M059J (cell line): ENCODE measurements at places on chromosomes 1 and 21. TPM values are rescaled to one million over a fixed set of nuclear protein-coding genes. Genes with fewer than 3 reads are reported as not detected.

CLEC20A gene
- not detected in 2 replicates for total RNA-seq

SPATA45 gene
- 1.8 TPM in 1 of 2 replicates, not detected in the other for total RNA-seq

- no peak for DNase-seq
Measured at GRCh38 chr1:17117451-17118265, 1.6 kb downstream of the PADI2 start.

- DNase-seq, result peak; percentile 49
Measured at GRCh38 chr1:111990878-111991718, 1.6 kb upstream of the KCND3 start.

DNA sequence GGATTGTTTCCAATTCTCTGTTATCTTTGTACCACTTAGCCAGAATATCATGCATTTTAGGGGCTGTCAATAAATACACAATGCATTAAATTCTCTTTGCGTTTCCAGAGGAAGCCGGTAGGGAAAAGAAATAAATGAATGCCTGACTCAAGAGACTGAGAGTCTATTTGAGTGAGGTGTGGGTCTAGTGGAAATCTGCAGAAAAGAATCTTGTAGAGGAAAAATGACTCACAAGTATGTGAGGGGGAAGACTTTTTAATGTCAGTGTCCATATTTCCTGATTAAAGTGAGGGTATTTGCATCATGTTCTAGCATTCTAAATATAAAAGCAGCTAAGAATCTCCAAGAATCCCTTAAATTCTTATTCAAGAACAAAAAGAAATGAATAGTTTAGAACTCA, 271.1 kb downstream of the PTPRC start:
- peak; percentile 51 for DNase-seq

DNA sequence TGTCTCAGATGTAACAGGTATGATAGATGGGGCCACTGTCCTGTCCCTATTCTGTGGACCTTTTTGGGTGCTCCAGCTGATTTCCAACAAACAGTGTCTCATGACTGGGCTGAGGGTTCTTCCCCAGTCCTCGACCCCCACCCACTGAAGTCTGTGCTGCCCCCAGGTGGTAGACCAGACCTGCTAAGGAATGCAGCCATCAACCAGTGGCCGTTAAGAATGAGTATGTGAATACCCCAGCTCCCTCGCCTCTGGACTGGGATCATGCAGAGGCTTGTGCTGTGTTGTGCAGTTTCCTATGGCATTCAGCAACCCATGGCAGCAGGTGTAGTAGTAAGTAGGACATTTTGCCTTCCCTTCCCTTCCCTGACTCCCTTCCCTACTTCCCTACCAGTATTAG, 183.1 kb upstream of the KAZN start:
- no peak for DNase-seq

GRCh38 chr1:88371436-88372023, 312.5 kb upstream of the PKN2 start:
- peak; percentile 20 for DNase-seq

DNA sequence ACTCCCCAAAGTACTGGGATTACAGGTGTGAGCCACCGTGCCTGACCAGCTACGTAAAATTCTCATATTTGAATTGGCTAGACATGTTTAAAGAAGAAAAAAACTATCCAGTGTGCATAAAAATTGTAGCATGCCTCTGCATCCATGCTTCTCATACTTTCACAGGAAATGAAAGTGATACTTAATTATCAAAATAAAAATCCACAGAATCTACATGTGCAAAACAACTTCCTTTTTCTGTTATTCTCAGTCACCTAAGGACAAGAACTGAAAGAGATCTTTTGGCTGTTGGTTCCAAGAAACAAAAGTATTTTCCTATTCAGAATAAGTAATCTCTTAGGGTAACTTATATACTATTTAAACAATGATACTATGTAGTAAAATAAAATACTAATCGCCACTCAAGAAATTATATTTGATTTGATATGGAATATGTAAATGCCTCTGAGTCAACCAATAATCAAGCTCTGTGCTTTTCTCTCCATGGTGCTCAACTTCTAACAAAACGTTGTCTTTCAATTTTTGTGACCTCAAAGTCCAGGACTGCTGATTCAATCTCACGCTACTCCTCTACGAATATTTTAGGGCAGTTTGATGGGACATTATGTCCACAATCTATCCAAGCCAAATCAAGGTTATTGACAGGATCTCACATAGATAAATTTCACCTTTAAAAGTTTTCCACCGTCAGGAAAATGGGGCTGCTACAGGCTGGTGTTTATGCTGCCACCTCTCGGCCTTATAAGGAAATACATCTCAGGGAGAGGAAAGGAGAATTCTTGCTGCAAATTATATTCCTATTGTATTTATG, 102.7 kb downstream of the ZNF281 start:
- peak; percentile 48 for DNase-seq

DNA sequence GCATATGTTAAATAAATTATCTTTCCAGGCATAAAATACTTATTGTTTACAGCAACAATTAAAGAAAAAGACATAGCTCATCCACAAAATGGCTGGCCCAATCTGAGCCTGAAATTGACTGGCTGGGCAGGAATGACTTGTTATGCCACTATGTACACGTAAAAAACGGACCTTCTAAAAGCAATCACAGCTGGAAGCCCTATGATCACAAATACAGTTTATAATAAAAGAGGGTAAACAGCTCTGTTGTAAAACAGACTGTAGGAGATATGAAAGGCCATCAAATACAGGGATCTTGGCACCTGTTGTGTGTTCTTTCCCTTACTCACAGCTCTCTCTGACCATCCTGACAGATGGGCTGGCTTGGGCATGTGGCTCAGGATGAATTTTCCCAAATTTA, 70.5 kb upstream of the DMRTA2 start:
- DNase-seq, result no peak

DNA sequence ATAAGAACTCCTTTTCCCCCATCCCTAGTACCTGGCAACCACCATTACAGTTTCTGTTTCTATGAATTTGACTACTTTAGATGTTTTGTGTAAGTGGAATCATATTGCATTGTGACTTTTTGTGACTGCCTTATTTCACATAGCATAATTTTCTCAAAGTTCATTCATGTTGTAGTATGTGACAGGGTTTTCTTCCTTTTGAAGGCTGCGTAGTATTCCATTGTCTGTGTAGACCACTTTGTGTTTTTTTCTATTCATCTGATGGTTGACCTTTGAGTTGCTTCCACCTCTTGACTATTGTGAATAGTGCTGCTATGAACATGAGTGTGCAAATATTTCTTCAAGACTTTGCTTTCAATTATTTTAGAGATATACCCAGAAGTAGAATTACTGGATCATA, 225.8 kb upstream of the L1TD1 start:
- DNase-seq, result no peak

DNA sequence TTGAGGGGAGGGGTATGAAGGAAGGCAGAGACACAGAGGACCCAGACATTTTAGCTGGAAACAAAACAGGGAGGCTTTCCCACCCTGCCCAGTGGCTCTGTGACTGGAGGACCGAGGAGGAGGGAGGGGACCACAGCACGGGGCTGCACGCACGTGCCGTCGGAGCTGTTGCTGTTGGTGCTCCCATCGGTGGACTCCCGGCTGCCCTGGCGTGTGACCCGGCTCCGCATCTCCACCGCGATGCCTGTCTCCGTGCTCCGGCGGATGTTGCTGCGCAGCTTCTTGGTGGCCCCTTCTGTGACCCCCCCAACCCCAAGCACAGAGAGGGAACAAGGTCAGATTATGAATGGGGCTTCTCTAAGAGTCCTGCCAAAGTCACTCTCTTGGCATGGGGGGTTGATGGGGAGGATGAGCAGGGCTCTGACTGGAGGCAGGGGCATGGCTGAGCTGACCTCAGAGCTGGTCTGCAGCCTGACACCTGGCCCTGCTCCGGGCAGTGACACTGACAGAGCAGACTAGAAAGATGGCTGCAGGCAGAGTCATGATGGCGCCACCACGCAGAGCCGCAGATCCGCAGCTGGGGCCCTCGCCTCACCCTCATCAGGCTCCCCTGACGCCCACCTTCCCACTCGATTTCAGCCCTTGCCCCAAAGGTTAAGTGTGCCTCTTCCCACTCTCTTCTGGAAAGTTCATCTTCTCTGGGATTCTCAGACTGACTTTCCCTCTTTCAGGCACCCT, 29.6 kb downstream of the RIMS3 start:
- DNase-seq, result no peak

DNA sequence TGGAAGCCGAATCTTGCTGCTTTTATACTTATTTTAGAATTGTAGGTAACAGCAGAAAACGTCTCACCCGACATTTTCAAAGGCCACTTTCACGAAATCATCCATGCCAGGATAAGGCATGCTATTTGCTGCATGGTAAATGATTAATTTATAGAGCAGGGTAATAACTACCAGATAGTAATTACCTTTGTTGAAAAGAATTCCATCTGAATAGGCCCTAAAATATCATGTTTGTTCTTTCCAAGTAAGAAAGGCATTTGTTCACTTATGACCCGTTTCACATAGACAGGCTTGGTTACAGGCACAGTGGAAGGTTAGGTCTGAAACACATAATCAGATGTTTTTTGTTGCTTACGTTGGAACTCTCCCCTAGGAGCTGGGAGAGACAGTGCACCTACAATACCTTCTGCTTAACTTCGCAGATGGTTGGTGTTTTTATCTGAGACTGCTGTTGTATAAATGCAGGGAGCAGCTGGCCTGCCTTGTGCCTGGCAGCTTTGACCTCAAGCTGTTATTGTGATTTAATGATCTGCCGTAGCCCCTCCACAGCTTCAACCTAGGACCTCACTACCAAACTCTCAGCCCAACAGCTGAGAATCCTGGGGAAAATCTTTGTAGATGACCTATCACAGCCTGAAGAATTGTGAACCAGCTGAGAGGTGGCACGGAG, 1.6 kb downstream of the SLC44A3 start:
- DNase-seq, result no peak

GRCh38 chr1:245301921-245302320, 147.1 kb downstream of the KIF26B start:
- DNase-seq, result peak; percentile 13

DNA sequence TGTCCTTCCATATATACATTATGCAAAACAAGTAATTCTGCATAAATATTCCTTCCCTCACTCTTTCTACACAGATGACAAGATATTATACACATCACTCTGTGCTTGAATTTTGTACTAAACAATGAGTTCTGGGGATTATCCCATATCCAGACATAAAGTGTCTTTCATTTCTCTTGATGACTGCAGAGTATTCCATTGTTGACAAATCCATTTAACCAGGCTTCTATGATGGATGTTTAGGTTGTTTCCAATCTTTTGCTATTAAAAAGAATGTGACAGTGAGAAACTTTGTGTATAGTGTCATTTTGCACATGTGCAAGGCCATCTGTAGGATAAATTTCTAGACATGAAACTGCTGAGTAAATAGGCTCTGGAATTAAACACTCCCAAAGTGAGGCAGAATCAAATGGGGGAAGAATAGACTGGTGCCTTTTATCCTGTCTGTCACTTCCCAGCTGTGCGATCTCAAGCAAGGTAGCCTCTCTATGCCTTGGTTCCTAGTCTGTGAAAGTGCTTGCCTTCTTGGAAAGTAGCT, 29.9 kb upstream of the ATP2B4 start:
- no peak for DNase-seq
